Omental fat pad (tissue), 4 donors: ENCODE measurements at places on chromosomes 11 and 22. TPM values are rescaled to one million over a fixed set of nuclear protein-coding genes. Genes with fewer than 3 reads are reported as not detected.

GRCh38 chr11:1148752-1149180 is 9.0 kb upstream of the MUC5AC start:
- no peak for DNase-seq

- no peak for DNase-seq
These were observed 8.1 kb downstream of the TANGO2 start for GRCh38 chr22:20028855-20029549.

DNA sequence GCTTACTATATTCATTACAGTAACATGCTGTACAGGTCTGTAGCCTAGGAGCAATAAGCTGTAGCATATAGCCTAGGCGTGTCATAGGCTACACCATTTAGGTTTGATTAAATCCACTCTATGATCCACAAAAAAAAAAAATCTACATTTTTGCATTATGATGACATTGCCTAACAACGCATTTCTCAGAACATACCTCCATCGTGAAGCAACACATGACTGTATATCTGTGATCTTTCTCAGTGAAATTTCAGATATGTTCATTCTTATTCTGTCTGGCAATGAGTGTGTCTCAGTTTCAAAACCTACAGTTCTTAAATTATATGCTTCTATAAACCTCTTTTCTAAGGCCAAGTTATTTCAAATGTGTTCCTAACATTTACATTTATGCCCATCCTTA is 140.3 kb downstream of the CADM1 start:
- no peak for DNase-seq

GRCh38 chr11:46533396-46534100 is 60.3 kb downstream of the AMBRA1 start:
- no peak for DNase-seq

DNA sequence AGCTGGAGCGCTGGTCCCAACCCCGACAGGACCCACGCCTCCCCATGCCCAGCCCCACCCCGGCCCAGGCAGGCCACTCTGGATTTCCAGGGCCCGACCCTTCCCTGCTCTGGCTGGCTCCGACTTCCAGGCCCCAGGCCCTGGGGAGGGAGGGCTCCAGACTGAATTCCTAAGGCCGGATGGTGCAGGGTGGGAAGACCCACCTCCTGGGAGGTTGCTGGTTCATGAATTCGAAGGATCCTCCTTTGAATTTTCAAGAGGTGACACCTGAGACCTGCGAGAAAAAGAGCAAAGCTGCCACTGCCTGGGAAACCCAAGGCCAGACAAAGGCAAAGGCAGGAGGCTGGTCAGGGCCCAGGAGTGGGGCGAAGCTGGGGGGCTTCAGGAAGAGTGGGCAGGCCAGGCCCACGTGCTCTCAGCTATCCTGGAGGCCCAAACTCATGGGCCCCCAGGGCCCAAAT is 47.0 kb upstream of the LINC01488 start:
- no peak for DNase-seq

ENDOD1 gene
- total RNA-seq, result 34.3 TPM
